ENCODE measurements at places on chromosomes 5 and 9. TPM values are rescaled to one million over a fixed set of nuclear protein-coding genes. Genes with fewer than 3 reads are reported as not detected.

SOHLH1 gene
- total RNA-seq = not detected

EDIL3 gene
- total RNA-seq = 31.3 TPM

PCDHGA10 gene
- 7.4 TPM for total RNA-seq

DAB2IP gene
- 74.0 TPM for total RNA-seq

PCDHGA4 gene
- 13.4 TPM for total RNA-seq

NUP188 gene
- total RNA-seq = 17.5 TPM

STING1 gene
- 32.4 TPM for total RNA-seq

IFNA2 gene
- total RNA-seq = not detected

C5orf58 gene
- not detected for total RNA-seq
